ENCODE measurements at places on chromosomes 2 and 18.

- DNase-seq = no peak
Measured at GRCh38 chr2:109349503-109350465, 220.8 kb downstream of the SH3RF3 start.

- DNase-seq = no peak
Measured at GRCh38 chr2:172279813-172280212, 147.6 kb upstream of the ITGA6 start.

DNA sequence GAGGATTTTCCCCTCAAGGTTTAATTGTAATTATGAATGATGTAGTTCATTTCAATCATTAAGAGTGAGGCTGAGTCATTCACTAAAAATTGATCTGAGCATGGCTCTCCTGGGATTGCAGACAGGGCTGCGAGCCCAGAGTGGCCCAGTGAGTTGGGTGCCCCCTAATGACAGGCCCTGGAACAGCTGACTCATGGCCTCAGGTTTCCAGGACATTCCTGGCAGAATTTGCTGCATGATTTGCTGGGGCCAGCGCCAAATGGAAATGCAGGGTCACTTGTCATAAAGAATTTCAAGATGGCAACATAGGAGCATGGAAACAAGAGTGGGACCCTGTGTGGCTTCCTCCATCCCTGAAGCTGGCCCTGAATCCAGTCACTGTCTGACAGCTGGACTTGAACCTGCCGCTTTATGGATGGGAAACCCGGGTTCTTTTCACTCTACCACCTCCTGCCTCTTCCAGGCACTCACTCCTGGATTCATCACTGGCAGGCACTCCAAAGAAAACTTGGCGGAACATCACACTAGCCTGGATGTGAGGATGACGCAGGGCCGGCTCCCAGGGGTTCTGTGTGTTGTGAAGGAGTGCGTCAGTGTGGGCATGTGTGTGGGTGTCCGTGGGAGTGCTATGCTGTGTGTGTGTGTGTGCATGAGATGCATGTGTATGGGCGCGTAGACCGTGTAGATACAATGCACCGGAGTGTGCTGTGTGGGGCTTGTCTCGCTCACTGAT, 15.2 kb downstream of the OTOF start:
- peak; percentile 69 for DNase-seq

DNA sequence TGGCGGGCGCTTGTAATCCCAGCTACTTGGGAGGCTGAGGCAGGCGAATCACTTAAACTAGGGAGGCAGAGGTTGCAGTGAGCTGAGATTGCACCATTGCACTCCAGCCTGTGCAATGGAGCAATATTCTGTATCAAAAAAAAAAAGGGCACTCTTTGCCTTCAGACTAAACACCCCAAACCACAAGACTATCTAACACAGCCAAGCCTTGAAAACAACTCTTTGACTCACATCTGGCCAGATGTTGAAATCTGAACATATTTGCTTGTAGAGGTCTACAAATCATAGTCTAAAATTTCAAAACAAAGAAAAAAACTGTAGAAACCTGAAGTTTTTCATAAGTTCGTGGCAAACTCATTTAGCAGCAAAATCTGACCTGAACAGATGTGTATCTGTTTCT, 94.9 kb downstream of the FAM161A start:
- DNase-seq = peak; percentile 66

DNA sequence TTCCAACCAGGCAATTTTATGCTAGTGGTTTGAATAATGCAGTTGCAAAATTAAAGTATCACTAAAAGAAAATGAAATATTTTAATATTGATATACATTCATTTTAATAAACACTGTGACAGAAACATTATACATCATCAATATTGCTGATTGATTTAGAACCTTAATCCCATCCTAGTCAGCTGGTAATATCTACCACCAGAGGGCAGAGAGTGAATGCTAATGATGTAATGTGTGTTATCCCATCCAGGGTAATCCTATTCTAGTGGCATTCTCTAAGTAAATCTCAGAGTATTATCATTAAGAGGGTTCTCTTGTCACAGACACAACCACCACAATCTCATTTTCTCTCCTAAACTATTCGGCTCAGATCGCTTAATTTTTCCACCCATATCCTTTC, 477.4 kb downstream of the CPS1 start:
- no peak for DNase-seq

DNA sequence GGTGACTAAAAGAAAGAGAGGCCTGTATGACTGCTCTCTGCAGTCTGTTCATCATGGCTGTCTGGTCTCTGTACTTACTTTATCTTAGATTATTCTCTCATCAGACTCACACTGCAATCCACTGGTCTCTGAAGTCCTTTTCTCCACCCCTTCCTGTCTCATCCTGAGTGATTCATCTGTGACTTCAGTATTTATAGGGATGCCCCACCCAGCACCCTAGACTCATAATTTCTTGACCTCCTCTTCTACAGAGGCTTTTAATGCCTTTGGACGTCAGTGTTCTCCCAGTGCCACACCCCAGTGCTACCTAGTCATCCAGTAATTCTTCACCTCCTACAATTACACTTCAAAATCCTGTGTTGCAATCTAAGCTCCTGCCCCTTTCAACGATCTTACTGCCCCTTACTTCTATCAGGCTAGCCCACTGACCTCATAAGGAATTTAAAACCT, 14.9 kb upstream of the ITPRID2 start:
- DNase-seq = peak; percentile 38

GRCh38 chr2:143493339-143493738, 364.1 kb downstream of the ARHGAP15 start:
- no peak for DNase-seq

GRCh38 chr18:60873708-60874107, 459.5 kb upstream of the CDH20 start:
- DNase-seq = no peak

- no peak for DNase-seq
Measured at GRCh38 chr2:229169751-229170150, 101.3 kb downstream of the PID1 start.

- DNase-seq = peak; percentile 58
Measured at GRCh38 chr2:26020231-26020640, 13.6 kb upstream of the RAB10 start.

DNA sequence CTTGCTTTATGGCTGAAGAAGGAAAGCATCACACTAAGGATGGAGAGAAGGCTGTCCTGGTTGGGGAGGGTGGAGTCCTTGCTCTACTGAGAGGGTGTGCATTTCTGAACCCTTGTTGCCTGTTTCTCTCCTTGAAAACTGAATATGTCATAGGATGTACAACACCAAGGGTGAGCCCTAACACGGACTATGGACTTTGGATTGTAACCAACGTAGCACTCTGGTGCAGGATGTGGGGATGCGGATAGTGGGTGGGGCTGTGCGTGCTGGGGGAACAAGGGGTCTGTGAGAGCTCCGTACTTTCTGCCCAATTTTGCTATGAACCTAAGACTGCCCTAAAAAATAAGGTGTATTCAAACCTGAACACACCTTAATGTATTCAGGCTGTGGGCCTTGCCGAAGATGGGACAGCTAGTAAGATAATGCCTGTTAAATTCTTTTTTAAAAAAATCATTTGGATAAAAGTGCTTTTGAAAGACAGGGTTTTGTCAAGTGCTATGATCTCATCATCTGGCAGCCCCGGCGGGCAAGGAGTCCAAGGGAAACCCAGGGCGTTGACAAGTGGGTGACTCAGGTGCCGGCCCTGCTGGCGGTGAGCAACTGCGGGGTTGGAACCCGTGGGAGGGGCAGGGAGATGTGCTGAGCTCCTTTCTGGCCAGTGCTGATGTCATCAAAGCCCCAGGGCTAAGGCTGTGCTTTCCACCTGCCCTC, 54.0 kb downstream of the GATA6 start:
- DNase-seq = peak; percentile 11

- DNase-seq = peak; percentile 39
Measured at GRCh38 chr2:162014751-162015150, 59.3 kb downstream of the DPP4 start.
